ENCODE measurements at places on chromosomes 6 and 20.
A peak's percentile ranks its signal among the peaks of the same experiment; 100 is the strongest.

- DNase-seq = no peak
These were observed 27.7 kb upstream of the GTF3C6 start for GRCh38 chr6:110930781-110931180.

- no peak for DNase-seq
These were observed 84.9 kb upstream of the TMEM181 start for GRCh38 chr6:158474961-158475343.

DNA sequence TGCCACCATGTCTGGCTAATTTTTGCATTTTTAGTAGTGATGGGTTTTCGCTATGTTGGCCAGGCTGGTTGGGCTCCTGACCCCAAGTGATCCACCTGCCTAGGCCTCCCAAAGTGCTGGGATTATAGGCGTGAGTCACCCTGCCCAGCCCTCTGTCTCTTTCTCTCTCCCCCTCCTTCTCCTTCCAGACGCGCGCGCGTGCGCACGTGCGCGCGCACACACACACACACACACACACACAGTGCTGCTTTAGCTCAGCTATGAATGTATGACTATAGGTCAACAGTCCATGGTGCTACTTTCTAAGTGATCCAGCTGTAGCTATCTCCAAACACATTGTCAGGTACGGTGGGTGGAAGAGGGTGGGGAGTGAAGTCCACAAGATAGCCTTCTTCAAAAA lies 449.5 kb downstream of the PHF3 start:
- DNase-seq = no peak

GRCh38 chr20:59110607-59111006 lies 53.0 kb upstream of the ZNF831 start:
- DNase-seq = no peak

DNA sequence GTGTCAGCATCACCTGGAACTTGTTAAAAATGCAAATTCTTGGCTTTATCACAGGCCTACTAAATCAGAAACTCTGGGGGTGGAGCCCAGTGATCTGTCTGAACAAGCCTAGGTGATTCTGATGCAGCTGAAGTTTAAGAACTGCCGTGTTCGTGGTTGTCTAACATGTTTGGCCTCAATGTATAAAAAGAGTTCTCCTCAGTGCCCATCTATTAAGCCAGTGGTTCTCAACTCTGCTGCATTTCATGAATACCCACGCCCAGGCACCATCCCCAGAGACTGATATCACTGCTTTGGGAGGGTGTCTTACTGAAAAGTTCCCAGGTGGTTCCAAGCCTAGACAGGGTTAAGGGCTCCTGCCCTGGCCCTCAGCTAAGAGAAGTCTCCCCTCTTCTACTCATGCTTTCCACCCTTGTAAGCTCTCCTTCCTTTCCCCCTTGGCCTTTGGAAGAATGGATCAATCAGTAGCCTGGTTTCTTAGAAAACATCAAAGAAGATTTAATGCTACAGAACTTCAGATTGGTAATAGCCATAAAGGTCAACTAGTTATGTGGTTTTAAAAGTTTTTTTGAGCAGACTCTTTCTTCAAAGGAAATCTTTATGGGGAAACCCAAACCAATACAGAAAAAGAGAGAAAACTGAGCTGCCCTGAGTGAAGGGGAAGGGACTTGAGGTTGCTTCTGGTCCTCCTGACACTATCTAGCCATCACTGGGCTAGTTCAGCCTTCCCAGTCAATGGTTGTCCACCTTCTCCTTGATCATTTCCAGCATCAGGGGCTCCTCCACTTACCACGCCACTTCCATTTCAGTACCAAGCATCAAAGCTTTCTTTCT lies 38.9 kb upstream of the TNFAIP3 start:
- no peak for DNase-seq

DNA sequence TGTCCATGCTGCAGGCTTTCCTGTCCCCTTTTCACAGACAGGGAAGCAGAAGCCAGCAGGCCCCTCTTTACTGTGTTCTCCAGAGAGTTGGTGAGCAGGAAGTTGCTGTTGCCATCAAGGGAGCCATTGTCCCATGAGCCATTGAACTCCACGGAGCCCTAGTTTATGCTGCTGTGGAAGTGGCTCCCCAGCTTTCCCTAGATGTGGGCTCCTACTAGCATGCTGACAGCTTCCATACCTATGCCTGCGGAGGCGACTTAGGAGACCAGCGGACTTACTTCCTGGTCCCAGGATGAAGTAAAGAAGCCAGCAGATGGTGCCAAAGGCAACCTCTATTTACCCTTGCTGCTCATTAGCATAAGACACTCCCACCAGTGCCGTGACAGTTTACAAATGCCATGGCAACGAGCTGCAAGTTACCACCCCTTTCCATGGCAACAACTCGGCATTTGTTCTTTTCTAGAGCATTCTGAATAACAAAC lies 30.8 kb upstream of the FKBP1A start:
- DNase-seq = peak; percentile 78
